Stimulated activated naive CD4-positive, alpha-beta T cell (primary cell): ENCODE measurements at places on chromosomes 7 and 10.

- DNase-seq: no peak
Observed at GRCh38 chr7:25732766-25733217, 419.2 kb upstream of the NFE2L3 start.

GRCh38 chr10:21181451-21181850 lies 284.3 kb upstream of the NEBL start:
- no peak for DNase-seq

GRCh38 chr7:128192497-128193142 lies 48.5 kb upstream of the LEP start:
- no peak for DNase-seq

GRCh38 chr7:20189852-20190251 lies 27.3 kb downstream of the MACC1 start:
- no peak for DNase-seq

- DNase-seq: no peak
Observed at GRCh38 chr7:91630581-91631380, 249.7 kb downstream of the MTERF1 start.

DNA sequence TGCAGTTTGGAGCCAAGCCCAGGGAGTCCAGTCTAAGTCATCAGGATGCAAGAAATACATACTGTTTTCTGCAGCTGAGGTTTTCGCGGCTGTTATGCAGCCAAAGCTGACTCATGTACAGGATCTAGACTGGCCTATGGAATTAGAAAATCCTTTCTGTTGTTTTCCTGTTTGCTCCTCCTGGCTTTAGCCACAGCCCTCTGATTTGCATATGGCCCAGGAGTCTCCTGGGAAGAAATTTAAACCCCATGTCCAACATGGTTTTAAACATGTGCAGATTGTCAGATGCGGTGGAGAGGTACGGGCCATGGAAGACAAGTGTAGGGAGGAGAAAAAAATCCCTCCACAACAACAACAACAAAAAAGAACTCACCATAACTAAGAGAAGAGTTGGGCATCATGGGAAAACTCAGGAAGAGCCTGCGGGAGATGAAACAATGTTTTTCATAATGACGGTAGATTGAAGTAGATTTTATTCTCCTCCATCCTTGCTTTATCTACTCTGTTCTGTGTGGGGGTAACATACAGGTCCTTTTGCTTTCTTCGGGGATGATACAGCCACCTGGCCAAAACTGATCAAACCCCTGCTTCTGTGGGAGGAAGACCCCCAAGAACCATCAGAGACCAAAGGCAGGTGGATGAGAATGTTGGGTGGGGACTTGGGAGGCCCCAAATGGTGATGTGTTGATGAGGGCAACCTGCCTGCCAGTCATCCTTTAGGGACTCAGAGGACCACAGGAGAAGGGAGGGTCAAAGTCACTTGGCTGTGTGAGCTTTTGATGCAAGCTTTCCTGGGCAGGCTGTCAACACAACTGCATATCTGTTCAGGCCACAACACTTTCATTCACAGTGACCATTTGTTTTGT lies 29.8 kb upstream of the GNA12 start:
- DNase-seq: no peak

DNA sequence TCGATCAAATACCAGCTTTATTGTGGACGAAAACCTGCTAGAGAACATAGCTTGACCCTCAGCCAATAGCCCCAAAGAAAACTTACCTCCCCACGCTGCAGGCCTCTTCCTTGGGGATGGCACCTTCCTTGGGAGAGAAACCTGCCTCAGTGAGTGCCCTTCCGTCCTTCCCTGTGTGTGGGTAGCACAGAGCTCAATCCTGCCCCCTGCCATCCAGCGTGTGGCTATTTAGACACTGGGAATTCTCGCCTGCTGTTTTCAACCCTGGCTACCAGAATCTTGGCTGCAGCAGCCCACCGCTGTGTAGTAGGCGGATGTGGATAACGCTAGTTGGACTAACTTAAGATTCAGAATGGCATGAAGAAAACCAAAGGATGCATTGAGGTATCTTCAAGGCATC lies 238.2 kb downstream of the TEX36 start:
- no peak for DNase-seq

GRCh38 chr10:88081457-88082054 lies 218.1 kb downstream of the PTEN start:
- no peak for DNase-seq
